ENCODE measurements at places on chromosomes 2 and 18.

GRCh38 chr2:205827809-205828365 lies 145.6 kb downstream of the NRP2 start:
- DNase-seq, result no peak

DNA sequence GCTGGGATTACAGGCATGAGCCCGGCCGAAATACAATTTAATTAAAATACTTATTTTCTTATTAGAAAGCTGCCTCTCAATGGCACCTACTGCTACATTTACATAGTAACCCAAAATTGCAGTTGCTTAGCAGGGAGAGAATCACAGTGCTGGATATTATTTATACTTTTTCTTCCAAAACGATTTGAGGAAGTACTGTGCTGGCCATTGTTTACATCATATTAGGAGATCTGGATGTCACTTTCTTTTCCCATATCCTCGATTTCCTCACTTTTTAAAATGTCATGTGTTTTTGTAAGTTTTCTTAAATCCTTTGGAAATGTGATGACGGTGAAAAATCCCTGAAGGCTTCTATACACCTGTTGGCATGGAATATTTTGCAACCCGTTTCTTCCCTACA lies 3.4 kb upstream of the SP3 start:
- no peak for DNase-seq

DNA sequence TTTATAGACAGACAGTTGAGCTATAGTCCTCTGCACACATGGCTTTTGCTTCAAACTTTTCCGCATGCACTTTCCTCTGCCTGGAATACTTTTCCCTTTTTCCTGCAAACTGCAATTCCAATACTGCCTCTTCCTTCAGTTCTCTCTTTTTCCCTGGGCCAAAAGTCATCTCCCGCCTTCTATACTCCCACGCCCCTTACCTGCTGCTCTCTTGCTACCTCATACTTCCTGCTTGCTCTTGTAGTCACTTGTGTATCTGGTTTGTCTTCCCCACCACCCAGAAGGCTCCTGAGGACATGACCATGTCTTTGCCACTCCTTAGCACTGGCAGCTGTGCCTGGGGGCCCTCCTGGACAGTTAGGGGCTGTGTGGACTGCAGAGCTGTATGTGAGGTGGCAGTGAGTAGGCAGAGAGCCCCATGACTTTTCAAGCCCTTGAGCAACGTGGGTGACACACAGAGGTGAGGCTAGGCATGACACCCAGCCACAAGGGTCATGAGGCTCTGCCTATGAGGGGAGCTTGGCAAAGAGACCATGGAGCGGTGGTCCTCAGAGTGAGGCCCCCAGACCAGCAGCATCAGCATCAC lies 23.2 kb downstream of the SPEG start:
- peak; percentile 22 for DNase-seq

GRCh38 chr2:195390686-195391321 lies 266.2 kb upstream of the SLC39A10 start:
- no peak for DNase-seq

DNA sequence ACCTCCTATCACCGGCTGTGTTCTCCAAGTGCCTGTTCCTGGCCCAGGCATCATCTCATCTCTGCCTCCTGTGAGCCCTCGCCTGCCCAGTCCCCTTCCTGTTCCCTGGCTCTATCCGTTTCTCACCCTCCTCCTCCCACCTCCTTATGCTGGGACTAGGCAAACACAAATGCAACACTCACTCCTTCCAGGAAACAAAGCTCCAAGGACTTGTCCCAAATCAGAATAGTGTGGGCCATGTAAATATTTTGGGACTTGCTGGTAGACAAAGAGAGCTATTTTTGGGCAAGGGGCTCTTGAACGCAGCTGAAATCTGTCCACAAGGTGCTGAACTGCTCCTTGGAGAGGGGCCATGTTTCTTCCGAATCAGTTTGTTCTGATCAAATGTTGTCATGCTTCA lies 25.3 kb downstream of the MBP start:
- DNase-seq, result no peak

DNA sequence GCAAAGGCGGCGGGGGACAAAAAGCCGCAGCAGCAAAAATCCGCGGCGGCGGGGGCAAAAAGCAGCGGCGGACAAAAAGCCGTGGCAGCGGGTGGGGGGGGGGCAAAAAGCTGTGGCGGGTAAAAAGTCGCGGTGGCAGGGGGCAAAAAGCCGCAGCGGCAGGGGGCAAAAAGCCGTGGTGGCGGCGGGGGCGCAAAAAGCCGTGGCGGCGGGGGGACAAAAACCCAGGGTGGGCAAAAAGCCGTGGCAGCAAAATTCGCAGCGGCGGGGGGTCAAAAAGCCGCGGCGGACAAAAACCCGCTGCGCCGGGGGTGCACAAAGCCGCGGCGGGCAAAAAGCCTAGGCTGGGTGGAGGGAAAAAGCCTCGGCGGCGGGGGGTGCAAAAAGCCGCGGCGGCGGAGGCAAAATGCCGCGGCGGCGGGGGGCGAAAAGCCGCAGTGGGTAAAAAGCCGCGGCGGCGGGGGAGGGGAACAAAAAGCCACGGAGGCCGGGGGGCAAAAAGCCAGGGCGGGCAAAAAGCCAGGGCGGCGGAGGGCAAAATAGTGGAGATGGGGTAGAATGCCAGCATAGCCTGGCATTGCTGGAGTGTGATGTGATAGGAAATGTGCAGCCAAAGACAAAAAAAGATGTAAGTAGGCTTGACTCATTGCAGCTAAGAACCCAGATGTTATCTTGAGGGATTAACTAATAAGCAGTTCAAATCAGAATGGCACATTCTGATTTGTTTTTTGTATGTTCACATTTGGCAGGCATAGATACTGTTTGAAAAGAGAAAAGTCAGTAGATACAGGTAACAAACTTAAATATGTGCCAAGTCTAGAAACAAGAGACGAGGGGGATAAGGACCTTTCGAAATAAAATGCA lies 1076.3 kb downstream of the RPIA start:
- DNase-seq, result no peak

DNA sequence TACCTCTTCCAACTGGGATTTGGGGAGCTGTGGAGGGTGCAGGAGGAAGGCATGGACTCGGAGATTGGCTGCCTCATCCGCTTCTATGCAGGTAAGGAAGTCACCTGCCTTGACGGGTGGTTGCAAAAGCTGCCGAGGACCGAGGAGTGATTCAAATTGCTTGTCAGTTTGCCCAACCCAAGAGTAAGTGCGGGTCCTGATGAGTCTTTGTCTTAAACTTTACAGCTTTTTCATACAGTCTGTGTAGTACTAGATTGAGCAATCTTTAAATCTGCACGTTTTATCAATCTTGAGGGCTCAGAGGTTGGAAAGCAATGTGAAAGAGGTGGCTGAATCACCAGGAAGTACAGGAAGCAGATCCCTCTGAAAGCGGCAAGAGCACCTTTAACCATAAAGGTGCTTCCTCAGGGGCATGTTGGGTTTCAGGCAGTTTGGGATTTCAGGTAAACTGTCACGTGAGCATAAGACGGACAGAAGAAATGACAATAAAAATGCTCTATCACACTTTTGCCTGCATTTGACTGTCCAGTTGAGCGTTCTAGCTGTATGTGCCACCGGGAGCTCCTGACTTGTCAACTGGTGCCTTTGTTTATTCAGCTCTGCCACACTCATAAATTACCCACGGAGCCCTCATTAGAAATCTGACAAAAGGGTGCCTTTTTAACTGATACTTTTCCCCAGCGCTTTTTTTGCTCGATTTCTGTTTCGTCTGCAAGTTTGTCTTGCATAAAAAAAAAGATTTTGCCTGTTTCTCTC lies 2.0 kb downstream of the PHLPP1 start:
- DNase-seq, result peak; percentile 54

- no peak for DNase-seq
These were observed 24.5 kb downstream of the BCL2L11 start for GRCh38 chr2:111145103-111145760.

GRCh38 chr18:43078478-43079092 lies 36.9 kb downstream of the RIT2 start:
- DNase-seq, result no peak

GRCh38 chr2:6310256-6311215 lies 555.2 kb downstream of the CMPK2 start:
- DNase-seq, result no peak

- no peak for DNase-seq
These were observed 17.9 kb upstream of the CAVIN2 start for GRCh38 chr2:191864628-191865374.

GRCh38 chr2:232931636-232932035 lies 61.6 kb downstream of the SNORC start:
- no peak for DNase-seq

- no peak for DNase-seq
These were observed 24.4 kb upstream of the RAB12 start for GRCh38 chr18:8584798-8585197.

GRCh38 chr2:6926071-6926732 lies 9.0 kb downstream of the RNF144A start:
- DNase-seq, result no peak

DNA sequence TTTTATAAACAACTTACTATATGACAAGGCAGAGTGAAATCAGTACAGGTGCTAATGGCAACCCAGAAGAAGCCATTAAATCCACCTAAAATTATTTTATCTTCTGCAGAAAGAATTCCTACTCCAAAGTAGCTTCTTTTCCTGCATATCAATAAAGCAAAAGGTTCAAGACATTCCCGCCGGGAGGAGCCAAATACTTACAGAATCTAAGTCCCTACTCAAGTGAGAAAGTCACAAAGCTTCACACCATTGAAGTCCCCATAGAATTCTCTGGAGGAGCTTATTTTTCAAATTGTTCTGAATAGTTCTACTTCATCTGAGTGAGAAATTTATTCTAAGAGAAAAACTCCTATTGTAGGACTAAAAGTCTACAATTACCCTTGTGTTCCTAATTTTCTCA lies 233.7 kb upstream of the HNRNPA3 start:
- DNase-seq, result no peak

DNA sequence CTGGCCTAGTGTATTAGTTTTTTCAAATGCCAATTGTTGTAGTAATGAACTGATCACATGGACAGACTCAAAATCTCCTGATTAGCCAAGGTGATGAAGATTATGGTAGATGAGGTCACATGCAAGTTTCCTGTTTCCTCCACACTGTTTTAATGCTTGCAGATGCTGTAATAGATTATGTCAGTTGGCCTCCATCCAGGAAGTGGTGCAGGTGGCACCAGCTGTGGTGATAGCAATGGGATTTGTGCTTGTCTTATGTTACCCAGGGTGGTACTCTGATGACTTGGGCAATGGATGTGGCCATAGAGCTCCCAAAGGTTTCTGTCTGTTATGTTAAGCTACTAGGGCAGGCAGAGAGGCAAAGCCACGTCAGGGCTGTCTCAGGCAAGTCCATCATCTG lies 332.9 kb upstream of the DDX18 start:
- no peak for DNase-seq

GRCh38 chr18:77118256-77119090 lies 14.1 kb downstream of the MBP start:
- no peak for DNase-seq

DNA sequence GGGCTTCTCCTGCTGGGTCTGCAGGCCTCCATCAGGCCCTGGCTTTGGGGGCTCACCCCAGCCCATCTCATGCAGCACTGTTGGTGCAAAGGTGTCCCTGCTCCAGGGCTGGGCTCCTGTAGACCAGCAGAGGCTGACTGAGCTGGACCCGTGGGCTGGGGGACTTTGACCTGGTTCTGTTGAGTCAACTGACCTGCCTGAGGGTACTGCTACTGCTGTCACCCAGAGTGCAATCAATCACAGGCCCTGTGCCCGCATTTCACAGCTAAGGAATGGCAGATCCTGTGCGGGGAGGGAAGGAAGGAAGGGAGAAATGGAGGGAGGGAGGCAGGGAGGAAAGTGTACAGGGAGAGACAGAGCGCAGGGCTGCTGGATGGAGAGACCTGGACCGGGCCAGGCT lies 136.8 kb downstream of the TPO start:
- DNase-seq, result no peak

GRCh38 chr2:180322781-180323180 lies 315.7 kb upstream of the CWC22 start:
- no peak for DNase-seq

All from activated CD4-positive, alpha-beta T cell treated with anti-CD3 and anti-CD28 coated beads, Interleukin-2, amount 50 U/mL, for 48 hours (primary cell).